ENCODE measurements at places on chromosomes 1 and 21.

DNA sequence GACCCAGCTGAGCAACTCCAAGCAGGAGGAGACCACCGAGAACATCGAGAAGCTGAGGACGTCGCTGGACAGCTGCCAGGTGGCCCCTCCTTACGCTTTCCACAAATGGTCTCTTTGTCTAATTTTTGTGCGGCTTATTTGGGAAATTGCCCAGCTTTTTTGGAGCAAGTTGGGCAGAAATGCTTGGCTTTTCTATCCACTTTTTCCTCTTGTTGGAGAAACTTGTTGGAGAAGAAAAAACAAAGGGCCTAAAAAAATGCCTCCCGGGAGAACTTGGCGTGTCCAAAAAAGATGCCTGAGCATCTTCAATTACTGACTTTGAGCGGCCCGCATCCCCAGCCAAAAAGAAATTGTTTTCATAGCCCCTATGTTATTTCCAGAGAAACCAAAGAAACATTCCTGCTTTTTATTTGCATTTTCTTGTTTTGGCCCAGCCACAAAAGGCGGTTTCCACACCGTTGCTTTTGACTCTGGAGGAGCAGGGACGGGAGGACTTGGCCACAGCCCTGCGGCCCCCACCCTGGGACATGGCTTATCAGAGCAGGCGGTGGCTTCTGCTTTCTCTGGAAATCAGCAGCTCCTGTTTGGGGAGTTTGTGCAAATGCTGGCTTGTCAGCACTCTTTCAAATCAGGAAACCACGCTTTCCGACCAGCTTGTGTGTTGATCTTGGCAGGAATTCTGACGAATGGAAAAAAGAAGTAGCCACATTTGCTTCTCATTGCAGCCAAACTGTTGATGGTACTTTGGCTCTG is 81.2 kb upstream of the EFHD2 start:
- DNase-seq: no peak

GRCh38 chr21:38259665-38260064 is 2.9 kb downstream of the KCNJ15 start:
- DNase-seq: no peak

DNA sequence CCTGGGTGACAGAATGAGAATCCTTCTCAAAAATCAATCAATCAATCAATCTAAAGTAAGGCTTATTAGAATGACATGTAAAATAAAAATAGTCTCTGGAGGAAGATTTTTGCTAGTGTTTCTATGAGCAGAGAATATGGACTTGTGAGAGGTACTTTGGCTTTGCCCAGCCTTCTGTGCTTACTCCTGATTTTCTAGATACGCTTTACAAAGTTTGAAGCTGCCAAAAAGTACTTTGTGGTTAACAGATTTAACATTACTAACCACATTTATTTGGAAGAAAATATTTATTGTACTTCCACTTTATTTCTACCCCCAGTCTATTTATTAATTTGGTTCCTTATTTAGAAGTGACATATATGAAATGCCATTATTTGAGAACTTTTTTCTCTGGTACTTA is 41.0 kb downstream of the CEP350 start:
- no peak for DNase-seq

DNA sequence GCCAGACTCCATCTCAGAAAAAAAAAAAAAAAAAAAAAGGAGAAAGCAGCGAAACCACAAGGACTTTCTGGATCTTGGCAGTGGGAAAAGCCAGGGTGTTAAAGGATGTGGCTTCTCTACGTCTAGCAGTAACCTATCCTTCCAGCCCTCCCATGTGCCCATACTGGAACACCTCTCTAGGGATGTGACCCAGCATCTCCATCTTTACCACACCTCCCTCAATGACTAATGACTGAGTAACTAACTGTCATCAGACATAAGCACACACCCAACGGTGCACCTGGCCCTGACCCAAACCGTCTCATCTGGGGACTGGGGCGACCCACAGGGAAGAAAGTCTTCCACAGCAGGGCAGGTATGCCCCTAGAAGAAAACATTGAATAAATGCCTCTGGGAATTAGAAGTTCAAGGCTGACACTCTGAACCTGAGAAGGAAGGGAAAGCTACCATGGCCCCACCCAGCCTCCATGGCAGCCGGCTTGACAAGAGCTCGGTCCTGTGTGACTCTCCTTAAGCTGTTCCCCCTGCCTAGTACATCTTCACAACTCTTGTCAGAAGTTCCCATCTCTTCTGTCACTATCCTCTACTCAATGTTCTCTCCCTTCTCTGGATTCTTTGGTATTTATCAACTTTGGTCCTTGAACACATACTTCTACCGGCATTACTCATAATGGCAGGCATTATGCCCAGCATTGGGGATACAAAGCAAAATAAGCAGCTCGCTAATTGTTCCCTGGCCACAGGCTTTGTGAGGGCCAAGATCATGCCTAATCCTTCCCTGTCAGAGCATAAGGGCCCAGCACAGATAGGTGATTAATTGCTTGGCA is 14.8 kb upstream of the PAQR6 start:
- DNase-seq: no peak

- no peak for DNase-seq
These were observed 3.2 kb downstream of the TMEM201 start for GRCh38 chr1:9591669-9592509.

DNA sequence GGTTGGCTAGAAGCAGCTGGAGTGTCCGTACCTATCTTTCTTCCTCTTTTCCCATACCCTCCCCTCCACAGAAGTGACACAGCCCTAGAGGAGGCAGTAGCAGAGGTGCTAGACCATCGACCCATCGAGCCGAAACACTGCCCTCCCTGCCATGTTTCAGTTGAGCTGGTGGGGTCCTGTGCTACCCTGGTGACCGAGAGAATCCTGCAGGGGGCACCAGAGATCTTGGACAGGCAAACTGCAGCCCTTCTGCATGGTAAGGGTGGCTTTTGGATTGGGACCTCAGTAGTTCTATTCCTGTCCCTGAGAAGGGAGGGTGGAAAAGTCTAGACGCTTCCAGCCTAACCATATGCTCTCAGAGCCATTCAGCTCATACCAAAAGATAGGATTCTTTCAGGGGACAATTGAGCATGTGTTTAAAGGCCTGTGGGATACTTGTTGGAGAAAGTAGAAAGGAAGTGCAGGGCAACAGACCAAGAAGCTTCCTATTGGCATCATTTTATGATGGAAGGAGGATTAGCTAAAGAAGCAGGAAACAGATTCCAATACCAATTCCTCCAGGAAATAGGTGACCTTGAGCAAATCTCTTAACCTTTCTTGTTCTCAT is 11.7 kb upstream of the BNIPL start:
- DNase-seq: peak; percentile 70

DNA sequence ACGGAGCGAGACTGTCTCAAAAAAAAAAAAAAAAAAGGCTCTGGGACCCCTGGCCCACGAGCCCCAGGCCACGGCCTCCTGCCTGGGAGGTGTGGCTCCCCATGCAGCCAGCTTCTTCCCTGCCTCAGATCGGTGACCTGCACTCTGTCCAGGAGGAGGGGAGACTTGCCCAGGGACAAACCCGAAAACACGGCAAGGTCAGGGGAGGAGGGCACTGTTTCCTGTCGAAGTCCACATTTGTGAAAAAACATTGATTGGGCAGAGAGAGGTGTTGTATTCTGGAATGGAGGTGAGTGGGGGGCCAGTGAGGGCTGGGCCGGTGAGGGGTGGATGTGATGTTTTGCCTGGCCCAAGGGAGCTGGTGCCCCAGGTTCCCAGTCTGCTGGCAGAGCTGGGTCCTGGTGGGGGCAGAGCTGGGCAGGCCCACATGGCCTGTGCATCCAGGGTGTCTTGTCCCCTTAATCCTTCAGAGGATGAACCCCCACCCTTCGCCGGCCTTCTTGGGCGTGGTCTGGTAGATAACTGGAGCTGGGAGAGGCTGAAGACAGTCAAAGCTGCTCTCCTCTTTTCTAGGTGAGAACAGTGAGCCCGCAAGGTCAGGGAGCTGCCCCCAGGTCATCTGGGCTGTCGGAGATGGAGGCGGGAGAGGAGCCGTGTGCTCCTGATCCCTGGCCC is 12.4 kb upstream of the FAAP20 start:
- no peak for DNase-seq

GRCh38 chr1:67659229-67659628 is 25.8 kb upstream of the GADD45A start:
- no peak for DNase-seq

DNA sequence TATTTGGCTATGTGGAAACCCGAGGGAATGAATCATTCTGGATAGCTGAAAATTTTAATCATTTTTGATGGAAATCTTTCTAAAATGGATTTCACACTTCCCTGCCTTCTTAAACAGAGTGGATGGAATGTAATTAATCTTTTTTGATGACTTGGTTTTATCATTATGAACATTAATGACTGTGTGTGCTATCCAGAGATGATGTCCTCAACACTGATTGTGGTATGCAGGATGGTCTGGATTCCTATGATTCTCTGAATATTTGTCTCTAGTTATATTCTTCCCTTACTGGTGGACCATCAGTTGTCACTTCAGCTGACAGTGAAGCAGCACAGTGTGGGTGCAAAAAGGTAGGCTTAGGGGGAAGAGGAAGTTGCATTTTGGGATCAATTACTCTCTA is 513.5 kb downstream of the LMO4 start:
- no peak for DNase-seq

DNA sequence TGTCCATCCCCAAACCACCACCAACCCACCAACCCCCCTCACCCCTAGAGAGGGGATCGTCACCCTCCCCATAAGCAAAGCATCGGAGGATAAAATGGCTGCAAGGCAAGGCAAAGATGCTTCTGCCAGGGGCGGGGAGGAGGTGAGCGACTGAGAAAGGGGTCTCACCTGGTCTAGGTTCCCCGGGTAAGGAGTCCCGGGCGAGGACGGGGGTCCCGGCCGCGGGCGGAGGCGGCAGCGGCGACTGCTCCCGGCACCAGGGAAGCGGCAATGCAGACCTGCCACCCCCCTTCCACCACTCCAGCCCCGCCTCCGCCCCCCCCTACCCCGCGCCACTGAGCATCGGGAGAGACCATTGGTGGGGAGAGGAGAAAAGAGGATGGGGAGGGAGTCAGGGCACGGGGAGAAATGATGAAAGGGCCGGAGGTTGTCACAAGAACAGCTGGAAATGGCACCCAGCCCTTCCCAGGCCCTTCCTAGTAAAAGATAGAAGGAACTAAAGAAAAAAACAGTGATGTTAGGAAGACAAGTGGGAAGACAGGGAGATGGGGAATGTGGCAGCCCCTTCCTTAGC is at the start of gene SV2A:
Gene SV2A, minus strand, starts transcription at position 274 of the 574 bp plus-strand sequence. CDS start 4,004 bp downstream, outside the sequence.
- peak; percentile 21 for DNase-seq

- DNase-seq: no peak
These were observed 87.8 kb downstream of the HLX start for GRCh38 chr1:220966881-220967611.

DNA sequence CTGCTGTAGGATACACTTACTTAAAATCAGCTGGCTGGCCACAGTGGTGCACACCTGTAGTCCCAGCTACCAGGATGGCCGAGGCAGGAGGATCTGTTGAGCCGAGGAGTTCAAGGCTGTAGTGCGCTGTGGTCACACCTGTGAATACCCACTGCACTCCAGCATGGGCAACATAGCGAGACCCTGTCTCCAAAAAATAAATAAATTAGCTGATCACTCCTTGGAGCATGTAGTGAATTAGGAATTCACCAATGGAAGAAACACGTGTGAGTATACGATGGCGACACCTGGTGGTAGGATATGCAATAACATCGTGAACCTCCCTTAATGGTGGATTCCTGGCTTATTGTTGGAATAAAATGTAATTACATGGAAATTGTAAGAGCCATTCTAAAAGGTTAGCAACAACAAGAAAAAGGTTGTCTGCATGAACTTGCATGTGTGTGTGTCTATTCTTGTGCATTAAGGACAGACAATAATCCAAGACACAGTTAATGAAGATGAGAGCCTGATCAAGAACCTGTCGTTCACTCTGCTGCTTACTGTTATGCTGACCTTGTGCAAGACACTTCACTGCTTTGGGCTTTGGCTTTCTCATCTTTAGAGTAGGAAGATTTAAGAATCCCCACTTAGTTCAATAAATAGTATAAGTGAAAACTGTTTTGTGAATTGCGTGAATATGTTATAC is 38.6 kb upstream of the COX20 start:
- no peak for DNase-seq

DNA sequence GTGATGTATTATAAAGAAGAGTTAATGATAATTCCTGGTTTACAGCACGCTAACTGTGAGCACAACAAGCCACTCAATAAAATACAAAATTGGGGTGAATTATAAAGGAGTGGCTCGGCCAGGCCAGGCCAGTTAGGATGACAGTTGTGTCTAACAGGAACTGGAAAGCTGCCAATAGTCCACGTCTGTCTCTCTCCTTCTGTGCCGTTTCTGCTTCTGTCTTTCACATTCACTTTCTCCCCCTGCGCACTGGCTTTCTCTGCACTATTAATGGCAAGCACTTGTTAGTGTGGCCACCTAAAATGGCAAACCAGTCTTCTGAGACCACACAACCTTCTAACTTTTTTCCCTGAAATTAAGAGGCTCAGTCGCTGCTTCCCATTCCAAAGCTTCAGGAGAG is 394.3 kb downstream of the NTNG1 start:
- no peak for DNase-seq

DNA sequence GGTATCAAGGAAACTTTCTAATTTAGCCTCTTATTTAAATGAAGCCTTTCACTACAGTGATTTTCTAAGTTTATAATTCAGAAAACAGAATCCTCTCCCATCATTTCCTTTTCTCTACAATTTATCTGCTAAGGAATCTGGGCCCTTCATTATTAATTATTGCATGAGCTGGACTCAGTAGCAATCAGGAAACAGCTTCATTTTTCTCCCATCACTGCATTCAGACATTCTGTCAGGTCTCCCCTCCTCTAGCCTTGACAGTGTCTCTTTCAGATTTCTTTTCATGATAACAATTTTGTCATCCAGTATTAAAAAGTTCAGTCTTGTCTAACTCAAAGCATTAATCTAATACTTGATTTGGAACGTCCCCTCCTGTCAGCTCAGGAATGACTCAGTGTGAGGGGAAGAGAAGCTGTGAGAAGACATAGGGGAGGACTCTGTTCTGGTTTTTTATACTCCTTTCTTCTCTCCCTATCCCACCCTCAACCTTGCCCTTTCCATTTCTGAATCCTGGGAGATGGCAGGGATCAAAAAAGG is 28.1 kb downstream of the SLC44A5 start:
- DNase-seq: no peak

DNA sequence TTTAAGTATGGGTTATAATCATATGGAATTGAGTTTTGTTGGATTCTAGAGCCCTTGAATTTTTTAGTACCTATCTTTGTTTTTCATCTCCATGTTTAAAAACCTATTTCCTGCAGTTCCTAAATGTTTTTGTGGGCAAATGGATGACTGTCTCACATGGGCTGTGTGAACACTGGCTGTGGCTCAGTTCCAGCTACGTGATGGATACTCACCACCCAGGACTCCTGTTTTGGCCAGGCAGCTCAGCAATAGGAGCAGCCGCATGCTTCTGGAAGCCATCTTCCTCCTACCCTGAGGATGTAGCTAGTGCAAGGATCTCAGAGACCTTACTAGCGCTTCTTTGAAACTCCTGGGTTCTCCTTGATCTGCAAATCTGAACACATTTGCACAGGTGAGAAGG is 2.8 kb downstream of the REG4 start:
- no peak for DNase-seq

GRCh38 chr1:12594966-12595756 is 22.8 kb downstream of the DHRS3 start:
- no peak for DNase-seq

DNA sequence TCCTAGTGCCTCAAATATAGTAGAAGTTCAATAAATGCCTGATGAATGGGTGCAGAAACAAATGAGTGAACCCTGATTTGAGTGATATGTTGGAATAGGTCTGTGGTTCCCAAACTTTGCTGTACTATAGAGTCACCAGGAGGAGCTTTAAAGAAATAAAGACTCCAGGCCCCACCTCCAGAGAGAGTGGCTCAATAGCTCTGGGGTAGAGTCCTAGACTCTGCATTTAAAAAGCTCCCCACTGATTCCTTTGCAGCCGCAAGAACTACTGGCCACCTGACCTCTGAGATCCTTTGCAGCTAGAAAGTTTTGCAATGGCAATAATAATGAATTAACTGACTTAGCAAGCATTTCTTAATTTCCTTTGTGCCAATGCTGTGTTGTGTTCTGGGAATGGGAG is 20.9 kb downstream of the TCHHL1 start:
- no peak for DNase-seq
